ENCODE measurements at places on chromosomes 2 and 18.

- no peak for DNase-seq
These were observed 80.2 kb downstream of the TGOLN2 start for GRCh38 chr2:85247610-85248009.

- no peak for DNase-seq
These were observed at the start of gene TCF23 for GRCh38 chr2:27148801-27149439. Gene TCF23 (plus strand): TSS chr2:27149004. CDS start chr2:27149134, 130 bp downstream.

DNA sequence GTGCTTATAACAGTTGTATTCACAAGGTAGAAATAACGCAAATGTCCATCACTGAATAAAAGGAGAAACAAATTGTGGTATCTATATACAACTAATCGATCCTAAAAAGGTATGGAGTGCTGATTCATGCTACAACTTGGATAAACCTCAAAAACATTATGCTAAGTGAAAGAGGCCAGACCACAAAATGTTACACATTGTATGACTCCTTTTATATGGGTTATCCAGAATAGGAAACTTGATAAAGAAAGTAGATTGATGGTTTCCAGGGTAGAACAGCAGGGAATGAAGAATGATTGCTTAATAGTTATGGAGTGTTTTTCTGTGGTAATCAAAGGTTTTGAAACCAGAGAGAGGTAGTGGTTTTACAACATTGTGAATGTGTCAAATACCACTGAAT, 432.2 kb upstream of the TRIB2 start:
- no peak for DNase-seq

DNA sequence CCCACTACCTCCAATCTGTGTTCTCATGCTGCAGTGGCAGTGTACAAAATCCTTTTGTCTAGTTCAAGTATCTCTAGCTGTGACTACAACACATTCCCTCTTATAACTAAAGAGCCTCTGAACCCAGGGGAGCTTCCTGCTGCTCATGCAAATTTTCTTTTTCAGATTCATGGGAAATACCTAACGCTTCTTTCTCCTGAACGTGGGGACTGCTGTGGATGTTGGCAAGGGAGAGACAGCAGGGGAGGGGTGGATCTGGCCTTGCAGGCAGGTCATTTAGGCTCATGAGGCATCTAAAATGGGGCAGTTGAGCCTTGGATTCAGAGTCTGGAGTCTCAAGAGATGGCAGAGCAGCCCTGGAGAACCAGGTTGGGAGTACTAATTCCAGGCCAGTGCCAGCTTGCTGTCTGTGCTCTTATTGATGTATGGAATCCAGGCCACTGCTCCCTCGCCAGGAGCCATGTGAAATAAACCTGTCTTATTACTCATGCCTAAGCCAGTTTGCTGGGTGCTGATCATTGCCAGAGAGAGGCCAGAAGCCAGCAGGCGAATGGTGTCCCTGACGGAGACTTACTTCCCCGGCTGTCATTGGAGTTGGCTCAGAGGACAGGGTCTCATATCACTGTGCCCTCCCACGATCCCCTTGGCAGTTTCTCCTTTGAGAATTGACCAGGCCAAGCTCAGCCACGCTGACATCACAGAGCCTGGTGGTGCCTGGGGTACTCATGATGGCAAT, 29.2 kb upstream of the TNP1 start:
- no peak for DNase-seq

DNA sequence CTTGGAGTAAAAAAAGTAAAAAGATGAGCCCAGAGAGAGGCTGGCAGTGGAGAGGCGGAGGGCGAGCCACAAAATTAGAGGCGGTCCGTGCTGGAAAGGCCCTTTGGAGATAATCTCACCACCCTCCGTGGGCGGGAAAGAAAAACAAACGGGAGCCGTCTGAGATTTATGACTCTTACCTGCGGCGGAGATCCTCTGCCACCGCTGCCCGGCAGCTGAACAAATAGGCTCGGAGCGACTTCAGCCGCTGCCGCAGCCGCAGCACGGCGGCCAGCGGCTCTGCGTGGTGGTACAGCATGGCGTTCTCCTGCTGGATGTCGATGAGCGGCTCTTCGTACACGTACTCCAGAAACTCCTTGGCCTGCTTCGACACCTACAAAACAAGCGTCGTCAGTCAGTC, 94.6 kb downstream of the PLEKHM3 start:
- DNase-seq = no peak

DNA sequence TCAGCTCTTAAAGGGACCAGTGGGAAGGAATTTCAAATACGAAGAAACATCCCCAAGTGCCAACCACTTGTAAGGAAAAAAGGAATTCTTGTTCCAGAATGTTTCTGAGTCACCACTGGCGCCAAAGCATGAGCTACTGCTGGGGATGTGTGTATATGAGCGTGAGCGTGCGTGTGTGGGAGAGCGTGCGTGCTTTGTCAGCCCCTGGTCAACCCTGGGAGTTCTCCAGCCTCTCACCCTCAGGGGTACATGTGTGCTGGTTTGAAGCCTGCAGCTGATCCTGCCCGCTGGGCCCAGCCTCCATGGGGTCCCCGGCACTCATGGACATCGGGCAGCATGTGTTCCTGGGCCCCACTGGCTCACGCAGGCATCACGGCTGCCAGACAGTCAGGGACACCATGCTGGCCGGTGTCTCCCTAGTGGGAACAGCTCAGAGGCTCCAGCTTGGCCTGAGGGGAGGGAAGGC, 17.1 kb downstream of the HS6ST1 start:
- no peak for DNase-seq

DNA sequence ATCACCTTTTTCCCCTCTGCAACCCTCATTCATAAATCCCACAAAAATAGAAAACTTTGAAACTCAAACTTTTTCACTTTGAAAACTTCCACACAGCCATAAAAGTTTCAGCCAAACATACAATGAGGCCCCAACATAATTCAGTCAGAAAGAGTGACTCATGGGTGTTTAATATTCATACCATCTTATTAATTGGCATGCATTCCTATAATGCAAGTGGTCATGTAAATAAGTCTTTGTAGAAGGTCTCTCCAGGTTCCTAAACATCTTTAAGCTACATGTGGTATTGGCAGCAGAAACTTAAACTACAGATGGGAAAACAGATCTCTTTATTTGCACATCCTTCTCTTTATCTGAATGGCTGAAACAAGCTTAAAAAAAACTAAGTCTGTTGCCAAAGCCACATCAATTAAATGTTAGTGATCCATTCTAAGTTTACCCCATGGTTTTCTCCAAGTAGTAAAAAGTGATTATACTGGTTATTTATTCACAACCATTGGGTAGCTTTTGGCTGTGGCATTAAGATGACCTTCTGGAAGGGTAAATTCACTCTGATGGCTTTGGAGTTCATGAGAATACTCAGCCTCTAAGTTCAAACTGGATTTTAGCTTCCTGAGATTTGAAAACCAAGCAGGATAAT, 70.2 kb upstream of the LYPD1 start:
- DNase-seq = no peak

DNA sequence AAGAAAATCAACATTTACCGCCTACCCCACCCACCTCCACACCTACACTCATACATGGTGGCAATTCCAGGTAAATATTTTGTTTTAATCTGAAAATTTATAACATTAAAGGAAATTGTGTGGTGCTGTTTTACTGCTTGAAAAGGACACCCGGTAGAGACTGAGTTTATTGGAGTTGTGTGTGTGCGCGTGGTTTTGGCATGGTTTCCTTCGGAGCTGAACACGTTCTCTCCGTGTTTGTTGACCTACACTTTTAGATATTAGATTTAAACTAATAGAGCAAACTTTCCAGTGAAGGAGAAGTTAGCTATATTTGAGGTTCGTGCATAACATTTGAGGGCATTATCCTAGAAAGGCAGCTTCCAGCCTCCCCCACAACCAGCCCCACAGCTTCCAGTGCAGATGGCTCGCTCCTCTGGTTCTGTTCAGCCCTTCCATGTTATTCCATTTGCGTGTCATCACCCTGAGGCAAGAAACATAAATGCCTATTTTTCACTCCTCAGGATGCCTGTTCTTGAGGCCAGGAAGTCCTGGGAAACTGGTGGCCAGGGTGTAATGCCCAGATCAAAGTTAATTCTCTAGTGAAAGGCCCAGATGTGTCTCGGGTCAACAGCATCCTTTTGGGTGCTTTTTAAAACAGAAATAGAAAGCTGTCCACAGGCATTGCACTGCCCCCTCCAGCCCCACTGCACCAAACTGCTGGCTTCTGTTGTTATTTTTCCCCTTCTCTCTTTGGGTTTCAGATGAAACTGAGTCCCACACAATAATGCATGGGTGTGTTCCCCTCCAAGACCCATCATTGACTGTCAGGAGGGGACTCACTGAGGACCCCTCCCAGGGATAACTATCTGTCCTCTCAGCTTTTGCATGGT, 190.2 kb downstream of the SETBP1 start:
- DNase-seq = no peak

GRCh38 chr18:36249392-36249791, 48.1 kb upstream of the FHOD3 start:
- no peak for DNase-seq

- DNase-seq = no peak
These were observed 31.1 kb downstream of the RNU4ATAC start for GRCh38 chr2:121561617-121562268.

Measured in stimulated activated CD8-positive, alpha-beta memory T cell treated with anti-CD3 and anti-CD28 coated beads, Interleukin-7, amount 100 ng/mL, for 1 hour (primary cell).